Fibroblast of pulmonary artery (primary cell): ENCODE measurements at places on chromosomes 2 and 18.

DNA sequence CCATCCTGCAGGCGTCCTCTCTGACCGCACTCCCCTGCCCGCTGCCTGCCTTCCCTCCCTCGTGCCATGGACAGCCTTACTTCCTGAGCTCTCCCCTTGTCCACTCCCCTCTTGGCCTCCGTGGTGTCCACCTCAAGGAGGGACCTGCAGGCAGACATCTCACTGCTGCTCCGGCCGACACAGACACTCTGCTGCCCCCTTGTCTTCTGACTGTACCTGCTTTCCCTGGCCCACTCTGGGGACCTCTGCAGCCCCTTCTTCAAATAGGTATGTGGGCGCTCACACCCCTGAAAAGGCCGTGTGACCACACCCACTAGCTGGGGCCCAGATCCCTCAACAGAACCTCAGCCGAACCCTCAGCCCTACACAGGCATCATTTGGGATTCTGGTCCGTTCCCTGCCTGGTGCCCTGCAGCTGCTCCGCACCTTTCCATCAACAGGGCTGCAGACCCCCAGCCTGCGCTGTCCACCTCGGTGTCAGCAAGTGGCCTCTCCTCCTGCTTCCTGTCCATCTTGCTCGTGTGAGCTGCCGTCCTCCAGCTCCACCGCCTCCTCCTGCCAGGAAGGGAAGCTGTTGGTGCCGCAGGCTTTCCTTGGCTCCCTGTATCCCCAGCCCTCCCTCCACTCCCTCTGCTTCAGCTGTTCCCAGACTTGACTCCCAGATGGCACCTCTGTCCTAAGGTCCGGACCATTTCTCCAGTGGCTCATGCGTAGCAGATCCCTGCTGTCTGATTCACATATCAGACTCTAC lies 94.1 kb downstream of the KLHL29 start:
- no peak for DNase-seq

DNA sequence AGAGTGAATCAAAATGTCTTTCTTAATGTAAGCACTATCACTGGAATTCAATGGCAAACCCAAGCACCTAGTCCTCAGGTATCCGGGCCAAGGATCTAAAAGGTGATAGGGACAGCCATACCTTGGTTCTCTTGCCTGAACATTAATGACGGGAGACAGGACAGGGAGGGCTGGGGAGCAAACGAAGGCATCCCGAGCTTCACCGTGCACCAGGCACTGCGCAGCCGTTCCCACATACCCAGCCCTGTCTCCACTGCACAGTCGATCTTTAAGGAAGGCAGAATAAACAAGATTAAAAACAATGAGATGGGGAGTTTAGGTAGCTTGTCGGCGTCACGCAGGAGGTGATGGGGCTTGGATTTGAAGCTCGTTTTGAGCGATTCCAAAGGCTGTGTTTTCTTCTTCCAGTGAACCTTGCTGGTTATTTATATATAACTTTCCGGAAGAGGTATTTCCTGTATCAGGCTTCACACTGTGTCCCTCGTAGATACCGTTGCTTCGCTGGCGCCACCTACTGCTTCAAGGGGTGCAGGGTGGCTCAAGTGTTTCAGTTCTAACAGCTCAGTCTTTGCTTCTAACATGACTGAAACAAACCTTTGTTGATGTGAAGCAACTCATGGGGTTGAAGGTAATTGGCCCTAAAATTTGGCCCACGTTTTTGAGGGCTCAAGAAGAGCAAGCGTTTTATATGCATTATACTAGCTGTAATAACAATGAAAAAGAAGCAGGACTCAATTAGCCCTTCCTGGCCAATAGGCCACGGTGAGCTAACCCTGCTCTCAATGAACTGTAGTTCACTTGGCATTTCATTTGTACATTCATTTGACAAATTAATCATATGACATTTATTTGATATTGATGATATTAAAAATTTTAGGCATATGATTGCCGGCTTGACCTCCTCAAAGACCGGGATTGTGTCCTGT lies 77.4 kb downstream of the DCDC2C start:
- DNase-seq: peak; percentile 41

- peak; percentile 39 for DNase-seq
Measured at GRCh38 chr2:9737053-9737875, 106.0 kb upstream of the TAF1B start.

DNA sequence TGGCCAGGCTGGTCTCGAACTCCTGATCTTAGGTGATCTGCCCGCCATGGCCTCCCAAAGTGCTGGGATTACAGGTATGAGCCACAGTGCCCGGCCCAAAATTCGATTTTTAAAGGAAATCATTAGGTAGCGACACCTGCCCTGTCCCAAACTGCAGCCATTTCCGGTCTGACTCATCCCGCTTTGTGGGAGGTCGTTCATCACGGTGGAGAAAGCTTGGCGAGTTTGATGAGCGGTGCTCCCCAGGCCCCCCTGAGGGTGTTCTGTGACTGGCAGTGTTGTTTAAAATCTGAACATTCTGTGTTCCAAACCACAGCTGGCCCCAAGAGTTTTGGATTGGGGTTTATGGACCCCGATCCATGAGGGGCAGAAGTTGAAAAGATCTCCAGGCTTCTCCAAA lies 53.0 kb upstream of the GLI2 start:
- DNase-seq: no peak

DNA sequence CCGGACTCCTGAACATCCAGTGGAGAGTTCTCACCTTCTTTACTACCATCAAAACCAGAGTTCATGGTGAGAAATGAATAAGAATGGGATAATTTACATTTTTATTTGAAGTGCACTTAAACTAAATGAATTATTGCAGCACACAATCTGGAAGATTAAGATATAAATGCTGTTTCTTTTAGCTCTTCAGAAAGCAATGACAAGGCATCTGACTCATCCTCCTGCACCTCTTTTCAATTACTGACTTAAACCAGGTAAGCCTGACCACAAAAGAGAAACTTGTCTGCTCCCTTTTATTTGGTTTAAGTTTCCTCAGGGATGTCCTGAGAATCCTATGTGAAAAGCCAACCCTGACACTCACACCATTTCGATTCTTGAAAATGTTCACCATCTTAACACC lies 720 bp upstream of the DSC2 start:
- no peak for DNase-seq

GRCh38 chr2:75513616-75514170 lies 47.0 kb downstream of the EVA1A start:
- no peak for DNase-seq

DNA sequence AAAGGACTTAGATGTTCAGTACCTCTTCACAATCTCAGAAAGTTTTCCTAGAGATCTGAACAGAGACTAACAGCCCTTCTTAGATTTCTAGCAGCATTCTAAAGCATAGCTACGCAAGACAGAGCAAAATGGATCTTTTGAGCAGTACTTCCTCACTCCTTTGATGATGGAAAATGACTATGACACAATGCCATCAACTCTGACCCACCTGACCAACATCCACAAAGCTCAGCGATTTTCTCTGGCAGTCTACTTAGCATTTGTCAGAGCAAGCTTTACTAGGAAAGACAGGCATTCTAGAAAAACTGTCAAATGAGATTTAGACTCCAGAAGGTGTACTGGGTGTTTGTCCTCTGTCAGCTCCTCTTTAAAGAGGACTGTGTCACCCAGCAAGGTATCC lies 180.9 kb upstream of the ACVR2A start:
- DNase-seq: no peak

DNA sequence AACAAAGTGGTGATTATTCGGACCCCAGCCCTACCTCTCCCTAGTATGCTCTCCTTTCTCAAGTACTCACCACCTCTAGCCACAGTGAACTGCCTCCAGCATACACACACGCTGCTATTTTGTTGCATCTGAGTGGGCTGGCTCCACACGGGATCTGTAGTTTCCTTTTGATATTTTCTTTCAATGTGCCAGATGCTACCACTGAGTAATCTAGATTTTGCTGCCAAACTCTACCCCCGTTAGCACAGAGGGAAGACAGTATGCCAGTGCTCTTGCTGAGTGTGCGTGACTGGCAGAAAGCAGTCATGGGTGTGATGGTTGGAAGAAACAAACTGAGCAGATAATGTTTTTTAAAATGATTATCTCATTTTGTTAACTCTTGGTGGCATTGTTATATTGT lies 11.6 kb downstream of the CFLAR start:
- DNase-seq: peak; percentile 75

- no peak for DNase-seq
Measured at GRCh38 chr2:239544918-239545465, 144.2 kb upstream of the HDAC4 start.

DNA sequence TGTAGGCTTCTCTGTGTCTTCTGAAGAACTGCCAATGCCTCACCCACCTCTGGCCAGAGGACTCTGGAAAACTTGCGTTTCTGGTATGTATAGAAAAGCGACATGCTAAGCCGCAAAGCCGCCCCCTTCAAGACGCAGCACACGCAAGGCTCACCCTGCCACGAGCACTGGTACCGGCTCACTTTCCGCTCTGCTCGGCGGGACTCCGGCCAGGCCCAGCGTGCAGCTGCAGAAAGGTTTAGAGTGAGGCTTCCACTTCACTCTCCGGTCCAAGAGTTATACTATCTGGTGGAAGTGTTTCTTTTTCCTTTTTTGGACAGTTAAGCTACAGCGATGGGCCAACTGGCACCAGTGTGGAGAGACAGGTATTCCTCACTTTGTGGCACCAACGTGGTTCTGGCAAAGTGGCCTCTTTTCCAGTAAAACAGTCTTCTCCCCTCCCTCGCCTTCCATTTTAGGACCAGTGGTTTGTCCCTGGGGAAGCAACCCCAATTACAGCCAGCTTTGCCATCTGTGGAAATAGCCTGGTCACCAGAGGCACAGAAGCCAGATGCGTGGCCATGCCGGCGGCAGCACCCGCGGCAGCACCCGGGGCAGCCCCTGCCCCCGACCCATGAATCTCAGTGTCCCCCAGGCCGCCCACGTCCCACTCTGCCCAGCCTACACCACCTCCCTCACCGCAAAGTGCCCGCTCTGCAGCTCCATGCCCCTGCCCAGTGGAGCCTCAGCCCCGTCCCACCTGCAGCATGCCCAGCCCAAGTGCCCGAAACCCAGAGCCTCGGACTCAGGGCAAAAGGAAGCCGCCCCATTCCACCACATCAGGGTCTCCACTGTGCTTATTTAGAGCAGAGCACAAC lies 91.6 kb upstream of the CTDP1 start:
- no peak for DNase-seq

DNA sequence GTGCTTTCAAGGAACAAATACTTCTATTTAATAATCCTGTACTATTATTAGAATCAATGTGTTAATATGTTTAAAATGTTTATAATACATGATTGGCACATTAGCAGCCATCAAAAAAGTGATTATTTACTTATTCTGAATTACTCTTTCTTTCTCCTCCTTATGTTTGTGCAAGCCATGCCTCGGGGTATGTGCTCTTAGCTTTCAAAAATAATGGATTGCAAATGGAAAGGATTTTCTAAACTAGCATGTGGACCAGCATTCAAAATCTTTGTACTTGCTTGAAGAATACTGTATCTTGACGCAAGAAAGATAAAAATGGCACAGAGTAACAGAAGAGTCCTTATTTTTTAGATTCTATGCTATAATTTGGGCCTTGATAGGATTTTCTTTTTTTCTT lies 156.5 kb downstream of the CDH7 start:
- no peak for DNase-seq
